ENCODE measurements at places on chromosomes 2 and 18. TPM values are rescaled to one million over a fixed set of nuclear protein-coding genes. Genes with fewer than 3 reads are reported as not detected.

DNA sequence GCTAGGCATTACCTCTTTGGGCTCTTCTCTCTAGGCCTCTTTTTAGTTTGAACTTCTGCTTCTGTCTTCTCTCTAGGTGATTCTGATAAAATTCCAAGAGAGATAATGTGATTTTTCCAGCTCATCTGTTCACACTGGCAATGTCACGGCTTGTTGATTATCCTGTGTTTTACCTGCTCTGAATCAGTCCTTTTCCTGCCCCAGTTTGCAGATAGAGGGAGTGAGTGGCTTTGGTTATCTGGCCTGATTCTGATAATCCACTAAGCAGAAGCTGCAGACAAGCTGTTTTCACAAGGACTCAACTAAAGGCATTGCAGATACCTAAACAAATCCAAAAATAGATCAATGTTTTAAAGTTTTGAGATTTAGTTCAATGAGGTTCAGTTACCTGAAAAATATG lies 111.9 kb downstream of the DCC start:
- DNase-seq = no peak

- DNase-seq = no peak
Measured at GRCh38 chr2:27914805-27915175, 24.3 kb downstream of the BABAM2 start.

Gene IL1R2
- 0.73 TPM for polyA plus RNA-seq

Gene REG3G
- polyA plus RNA-seq = not detected

Gene POTEJ
- polyA plus RNA-seq = 0.12 TPM
